Trophoblast cell (in vitro differentiated cells and primary cell): ENCODE measurements at places on chromosomes 11 and 22.
A peak's percentile ranks its signal among the peaks of the same experiment; 100 is the strongest.

DNA sequence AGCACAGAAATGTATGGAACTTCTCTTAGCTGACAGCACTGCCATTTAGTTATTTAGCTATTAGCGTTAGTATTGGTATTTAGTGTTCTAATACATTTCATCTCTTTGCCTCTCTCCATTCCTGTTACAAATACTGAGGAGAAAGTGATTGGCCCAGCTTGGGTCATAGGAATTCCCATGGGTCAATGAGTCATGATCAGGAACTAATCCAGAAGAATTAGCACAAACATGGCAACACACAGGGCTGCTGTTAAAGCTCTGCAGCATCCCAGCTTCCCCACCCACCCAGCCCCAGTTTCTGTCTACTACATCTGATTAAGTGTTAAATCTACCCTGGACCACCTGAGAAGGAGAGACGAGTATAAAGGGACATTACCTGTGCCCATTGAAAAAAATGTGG is 36.1 kb downstream of the PDGFD start:
- no peak for DNase-seq

DNA sequence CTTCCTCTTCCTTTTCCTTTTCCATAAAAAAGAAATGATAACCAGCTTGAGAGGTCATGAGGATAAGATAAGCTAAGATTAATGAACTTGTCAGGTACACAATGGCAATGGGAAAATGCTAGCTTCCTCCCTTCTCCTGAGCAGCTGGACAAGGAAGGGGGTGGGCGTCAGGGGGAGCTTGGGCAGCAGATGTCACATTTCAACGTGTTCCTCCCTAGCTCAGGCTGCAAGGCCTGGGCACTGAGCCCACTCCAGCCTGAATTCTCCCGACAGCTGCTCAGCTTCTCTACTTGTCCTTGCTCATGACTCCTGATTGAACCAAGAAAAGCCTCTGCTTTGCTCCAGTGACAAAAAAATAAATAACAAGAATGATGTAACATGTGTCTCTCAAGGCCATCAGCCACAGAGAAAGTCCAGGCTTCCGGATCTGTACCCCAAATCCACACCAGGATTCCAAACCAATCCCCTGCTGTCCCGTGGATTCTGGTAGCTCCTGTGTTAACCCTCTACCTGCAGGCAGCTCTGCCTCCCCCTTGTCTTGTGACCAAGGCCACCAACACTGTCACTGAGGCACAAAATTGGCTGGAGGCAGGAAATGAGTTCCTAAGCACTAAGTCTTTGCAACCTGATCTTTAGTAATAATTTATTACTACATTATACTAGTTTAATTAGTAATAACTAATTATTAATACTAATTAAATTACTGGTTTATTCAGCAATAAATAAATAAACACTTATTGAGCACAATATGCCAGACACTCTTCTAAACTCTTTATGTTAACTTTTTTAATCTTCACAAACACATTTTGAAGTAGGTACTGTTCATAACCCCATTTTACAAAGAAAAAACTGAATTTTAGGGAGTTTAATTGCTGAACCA is 146.5 kb downstream of the CCDC34 start:
- no peak for DNase-seq

DNA sequence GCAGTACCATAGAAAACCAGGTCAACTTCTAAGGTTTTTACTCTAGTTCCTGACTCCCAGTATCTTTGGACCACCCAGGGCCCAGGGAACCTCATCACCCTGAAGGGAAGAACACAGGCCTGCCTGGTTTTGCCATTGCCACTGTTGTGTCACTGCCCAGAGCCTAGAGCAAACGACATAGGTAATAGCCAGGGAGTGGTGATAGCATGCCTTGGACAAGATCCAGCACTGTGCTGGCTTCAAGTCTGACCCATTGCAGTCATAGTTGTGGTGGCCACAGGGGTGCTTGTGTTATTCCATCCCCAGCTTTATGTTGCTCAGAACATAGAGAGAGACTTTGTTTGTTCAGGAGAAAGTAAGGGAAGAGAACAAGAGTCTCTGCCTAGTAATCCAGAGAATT is 2310.2 kb downstream of the LRRC4C start:
- no peak for DNase-seq

DNA sequence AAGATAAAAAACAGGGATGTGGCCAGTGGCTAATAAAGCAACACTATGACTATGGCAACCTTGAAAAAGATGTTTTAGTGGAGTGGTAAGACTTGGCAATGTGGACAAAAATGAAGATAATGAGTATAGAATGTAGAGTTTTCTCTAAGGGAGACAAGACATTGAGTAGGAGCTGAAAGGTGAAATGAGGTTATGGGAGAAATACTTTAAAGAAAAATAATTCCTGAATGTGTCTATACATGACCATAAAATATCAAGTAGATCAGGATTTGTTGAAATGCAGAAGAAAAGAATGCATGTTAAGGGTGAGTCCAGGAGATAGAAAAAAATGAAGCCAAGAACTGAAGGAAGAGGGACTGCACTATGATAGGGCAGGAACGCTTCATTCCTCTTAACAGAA is 101.6 kb upstream of the CARD18 start:
- DNase-seq: peak; percentile 49

GRCh38 chr11:83070044-83070701 is 1.5 kb downstream of the RAB30 start:
- DNase-seq: peak; percentile 36

DNA sequence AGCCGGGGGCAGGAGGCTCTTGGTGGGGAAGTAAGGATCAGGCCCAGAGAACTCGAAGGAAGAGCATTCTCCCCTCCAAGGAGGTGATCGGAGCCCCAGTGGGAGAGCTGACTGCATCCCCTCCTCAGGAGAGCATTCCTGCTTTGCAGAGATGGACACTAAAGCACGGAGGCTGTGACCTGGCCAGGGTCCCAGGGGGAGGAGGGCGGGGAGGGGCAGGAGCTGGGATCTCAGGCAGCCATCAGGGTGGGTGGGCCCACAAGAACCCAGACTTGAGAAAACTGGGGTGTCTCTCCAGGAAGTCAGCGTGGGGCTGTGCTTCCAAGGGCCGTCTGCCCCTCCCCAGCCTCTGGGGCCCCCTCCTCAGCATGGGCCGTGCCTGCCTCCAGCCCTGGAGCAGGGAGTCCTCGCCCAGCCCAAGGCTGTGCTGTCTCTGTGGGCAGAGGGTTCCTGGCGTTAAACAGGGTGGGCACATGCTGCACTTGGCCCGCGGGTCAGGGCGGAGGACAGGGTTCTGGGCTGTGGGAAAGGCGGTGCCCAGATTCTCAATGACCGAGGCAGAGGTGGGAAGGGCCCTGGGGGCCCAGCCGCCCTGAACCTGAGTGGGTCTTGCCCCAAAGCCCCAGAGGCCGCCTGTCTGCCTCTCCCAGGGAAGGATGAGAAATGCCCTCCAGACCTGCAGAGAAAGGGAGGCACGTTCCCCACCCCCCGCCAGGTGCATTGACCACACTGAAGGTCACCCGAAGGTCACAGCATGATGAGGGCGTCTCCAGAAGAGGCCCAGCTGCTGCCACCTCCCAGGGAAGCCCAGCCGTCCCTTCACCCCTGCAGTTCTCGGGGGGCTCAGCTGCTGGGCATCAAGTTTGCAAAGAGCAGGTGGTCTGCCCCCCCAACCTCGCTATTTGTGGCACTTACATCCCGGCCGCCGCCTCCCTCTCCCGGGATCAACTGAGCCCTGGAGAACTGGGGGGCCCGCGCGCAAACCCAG is 643 bp downstream of the CEND1 start:
- DNase-seq: no peak

DNA sequence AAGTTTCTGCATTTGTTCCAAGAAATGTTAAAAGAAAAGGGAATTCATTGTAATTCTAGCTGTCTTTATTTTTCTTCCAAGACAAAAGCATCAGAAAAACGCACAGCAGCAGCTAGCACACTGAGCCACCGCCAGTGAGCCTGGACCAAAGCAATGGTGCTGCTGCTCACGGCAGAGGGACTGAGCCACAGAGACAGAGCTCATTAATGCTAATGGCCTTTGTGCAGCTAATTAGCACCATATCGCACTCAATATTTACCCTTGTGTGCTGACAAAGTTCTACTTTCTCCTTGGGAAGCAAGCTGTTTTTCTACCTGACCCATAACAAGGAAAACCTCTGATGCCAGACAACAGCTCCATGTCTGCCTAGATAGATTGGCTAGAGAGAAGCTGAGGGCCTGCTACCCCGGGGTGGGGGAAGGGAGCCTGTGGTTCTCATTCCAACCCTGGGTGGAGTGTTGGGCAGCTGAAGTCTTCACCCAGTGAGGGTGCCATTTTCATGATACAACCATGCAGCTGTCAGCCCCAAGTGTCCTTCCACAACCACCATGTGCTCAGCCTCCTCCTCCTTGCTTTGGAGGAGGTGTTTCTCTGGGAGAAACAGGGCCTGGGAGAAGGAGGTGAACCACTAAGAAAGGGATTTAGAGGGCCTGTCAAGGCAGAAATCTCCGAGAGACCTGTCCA is 131.1 kb upstream of the NCAM1 start:
- DNase-seq: no peak

GRCh38 chr11:44966694-44967093 is 16.0 kb upstream of the TP53I11 start:
- no peak for DNase-seq
